ENCODE measurements at places on chromosomes 7 and 10.

DNA sequence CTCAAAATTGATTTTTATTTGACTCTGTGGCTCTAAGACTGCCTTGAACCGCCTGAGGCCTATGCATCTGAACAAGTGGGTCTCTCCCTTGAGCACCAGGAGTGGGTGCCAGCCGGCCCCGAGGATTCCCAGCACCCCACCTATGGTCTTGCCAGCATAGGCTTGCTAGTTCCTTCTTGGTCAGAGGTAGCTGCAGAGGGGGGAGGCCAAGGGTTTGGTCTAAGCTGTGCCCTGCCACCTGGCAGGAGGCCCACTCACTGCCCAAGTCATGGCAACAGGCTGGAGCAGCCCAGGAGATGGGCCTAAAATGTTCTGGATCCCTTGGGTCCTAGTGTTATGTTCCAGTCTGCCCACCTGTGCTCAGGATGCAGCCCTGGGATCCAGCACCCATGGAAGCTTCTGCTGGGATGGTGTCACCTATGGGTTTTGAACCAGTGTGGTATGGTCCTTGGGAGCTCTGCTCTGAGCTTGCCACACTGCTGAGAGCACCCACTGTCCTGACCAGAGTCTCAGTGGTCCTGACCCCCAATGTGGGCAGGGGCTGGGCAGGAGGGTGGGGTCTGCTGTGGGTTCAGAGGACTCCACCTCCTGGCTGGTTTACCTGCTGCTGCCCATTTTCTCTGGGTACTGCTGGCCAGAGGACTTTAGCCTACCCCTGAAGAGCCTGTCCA is 12.6 kb downstream of the YKT6 start:
- DNase-seq: no peak

- no peak for DNase-seq
Observed at GRCh38 chr10:18226336-18226735, 86.1 kb downstream of the CACNB2 start.

DNA sequence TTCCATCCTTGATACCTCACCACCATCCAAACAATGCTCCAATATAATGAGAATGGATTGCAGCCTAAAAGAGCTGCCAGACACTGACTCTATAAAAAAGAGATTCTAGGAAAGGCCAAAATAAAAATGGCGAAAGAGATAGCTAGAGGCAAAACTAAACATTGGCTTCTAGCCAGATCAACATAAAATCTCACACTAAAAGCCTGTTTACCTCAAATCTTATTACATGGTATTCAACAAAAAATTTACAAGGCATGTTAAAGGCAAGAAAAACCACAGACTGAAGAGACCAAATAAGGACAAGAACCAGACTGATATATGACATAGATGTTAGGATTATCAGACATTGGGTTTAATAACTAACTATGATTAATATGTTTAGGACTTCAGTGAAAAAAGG is 1127.0 kb downstream of the DNAJB9 start:
- no peak for DNase-seq

GRCh38 chr7:381211-382042 is 91.5 kb downstream of the FOXL3 start:
- peak; percentile 25 for DNase-seq

- peak; percentile 93 for DNase-seq
Observed at GRCh38 chr10:11611248-11612020, at the start of gene USP6NL. Gene USP6NL, minus strand, starts transcription at chr10:11611650. Its CDS starts 14,016 bp downstream, at chr10:11597634.

DNA sequence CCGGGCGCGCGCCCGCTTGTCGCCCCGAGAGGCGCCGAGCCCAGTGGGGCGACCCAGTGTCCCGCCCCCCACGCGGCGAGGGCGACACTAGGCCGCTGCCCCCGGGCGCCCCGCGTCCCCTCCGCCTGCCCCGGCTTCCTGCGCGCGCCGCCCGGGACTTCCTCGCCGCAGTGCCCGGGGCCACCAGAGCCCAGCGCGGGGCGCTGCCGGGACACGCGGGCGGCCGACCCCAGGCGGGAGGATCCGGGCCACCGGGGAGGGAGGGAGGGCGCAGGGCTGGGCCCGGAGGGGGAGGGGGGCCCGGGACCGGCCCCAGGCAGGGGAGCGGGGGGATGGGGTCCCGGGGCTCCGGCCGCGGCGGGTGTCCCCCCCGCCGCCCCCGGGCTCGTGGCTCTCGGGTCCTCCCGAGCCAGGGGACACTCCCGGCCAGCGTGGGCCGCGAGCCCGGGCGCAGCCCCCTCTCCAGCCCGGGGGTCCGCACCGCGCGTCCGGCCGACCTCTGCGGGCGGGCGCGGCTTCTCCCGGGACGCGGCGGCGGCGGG is 435 bp upstream of the PWWP2B start:
- DNase-seq: peak; percentile 82

- DNase-seq: peak; percentile 37
Observed at GRCh38 chr10:131180740-131181415, 130.6 kb downstream of the TCERG1L start.

GRCh38 chr7:14635955-14636354 is 266.6 kb downstream of the DGKB start:
- DNase-seq: no peak

- no peak for DNase-seq
Observed at GRCh38 chr10:106911096-106911495, 253.4 kb downstream of the SORCS1 start.

GRCh38 chr10:15670880-15671279 is 48.8 kb downstream of the ITGA8 start:
- no peak for DNase-seq

- no peak for DNase-seq
Observed at GRCh38 chr10:125795128-125795527, 19.5 kb upstream of the MMP21 start.

GRCh38 chr10:4538016-4538415 is 288.0 kb upstream of the AKR1E2 start:
- DNase-seq: no peak

DNA sequence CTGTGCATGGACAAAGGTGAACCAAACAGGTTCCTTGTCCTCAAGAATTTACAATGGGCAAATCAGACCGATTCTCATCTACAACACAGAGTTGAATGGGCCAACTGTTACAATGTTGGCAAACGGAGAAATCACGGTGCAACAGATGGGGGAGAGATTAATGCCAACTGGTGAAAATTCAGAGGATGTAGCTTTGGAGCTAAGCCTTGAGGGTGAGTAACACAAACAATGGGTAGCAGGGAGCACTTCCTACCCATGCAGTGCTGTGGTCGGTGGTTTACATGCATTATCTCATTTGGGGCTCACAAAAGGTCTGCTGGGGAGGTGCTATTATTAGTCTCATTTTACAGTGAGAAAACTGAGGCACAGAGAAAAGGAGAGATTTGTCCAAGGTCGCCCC is 902 bp upstream of the NFE2L3 start:
- no peak for DNase-seq

DNA sequence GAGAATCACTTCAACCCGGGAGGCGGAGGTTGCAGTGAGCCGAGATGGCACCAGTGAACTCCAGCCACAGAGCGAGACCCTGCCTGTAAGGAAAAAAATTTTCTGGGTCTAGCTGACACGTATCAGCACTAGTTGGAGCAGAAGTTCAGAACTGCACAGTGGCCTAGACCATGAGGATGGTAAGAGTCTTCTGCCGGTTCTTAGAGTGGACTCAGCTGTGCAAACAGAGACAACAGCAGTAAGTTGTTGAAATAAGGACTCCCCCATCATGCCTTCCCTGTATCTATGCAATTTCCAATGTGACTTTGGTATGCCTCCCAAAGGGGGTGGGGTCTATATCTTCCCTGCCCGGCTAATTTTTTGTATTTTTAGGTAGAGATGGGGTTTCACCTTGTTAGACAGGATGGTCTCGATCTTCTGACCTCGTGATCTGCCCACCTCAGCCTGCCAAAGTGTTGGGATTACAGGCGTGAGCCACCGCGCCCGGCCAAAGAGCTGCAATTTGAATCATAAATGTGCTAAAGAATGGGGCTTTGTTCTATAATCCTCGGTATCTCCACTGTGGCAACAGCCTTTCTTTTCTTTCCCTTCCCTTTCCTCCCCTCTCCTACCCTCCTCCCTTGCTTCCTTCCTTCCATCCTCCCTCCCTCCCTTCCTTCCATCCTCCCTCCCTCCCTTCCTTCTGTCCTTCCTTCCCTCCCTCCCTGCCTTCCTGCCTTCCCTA is 14.5 kb upstream of the RNF216 start:
- DNase-seq: no peak

GRCh38 chr10:112696592-112696991 is 249.6 kb downstream of the VTI1A start:
- no peak for DNase-seq

DNA sequence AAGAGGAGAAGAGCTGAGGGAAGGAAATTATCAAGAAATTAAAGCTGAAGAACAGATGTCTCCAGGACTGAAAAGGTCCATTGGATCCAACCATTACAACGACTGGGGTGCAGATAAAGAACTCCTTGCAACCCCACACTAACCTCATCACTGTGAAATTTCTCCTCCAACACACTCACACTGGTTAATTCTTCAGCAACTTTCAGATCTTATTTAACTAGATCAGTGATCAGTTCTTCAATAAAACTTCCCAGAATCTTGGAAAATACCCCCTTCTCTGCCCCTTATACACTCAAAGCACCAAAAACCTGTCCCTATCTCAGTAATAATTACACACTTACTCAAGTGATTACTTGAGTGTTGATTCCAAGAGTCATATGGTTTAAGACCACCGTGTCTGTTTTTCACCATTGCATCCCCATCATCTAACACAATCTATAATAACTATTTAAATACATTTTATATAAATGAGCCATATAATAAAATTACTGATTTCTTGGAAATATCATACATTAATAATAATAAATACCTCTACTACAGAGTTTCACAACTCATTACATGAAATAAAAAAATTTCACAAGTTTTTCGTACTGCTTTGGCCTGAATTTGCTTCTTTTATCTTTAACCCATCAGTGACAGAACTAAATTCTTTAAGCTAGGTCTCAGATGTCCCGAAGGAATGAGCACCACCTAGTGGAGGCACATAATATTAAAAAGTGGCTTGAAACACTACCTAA is 123.7 kb downstream of the MPP7 start:
- no peak for DNase-seq

- no peak for DNase-seq
Observed at GRCh38 chr7:18496341-18496700, 772 bp downstream of the HDAC9 start.

GRCh38 chr10:17586821-17587234 is 30.3 kb downstream of the HACD1 start:
- no peak for DNase-seq

GRCh38 chr7:37757563-37757962 is 74.0 kb downstream of the GPR141 start:
- DNase-seq: no peak

DNA sequence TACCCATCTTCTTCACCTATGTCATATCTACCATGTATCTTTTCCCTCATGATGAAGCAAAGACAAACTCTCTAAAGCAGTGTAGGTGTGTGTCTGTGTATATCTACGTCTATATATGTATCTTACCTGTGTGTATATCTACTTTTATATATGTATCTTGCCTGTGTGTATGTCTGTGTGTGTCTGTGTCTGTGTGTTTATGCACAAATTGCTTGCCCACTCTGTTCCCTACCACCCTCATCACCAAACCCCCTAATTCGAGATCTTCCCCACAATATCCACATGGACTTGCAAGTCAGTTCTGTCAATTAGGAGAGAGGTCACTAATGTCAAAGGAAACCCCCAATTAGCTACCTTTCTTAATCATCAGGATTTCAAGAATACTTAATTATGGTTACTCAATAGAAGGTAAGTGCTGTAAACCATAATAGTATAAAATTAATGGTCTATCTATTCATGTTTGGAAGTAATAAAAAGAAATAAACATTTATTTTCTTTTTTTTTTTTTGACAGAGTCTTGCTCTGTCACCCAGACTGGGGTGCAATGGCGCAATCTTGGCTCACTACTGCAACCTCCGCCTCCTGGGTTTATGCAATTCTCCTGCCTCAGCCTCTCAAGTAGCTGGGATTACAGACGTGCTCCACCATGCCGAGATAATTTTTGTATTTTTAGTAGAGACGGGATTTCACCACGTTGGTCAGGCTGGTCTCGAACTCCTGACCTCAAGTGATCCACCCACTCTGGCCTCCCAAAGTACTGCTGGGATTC is 43.6 kb downstream of the ANKRD61 start:
- no peak for DNase-seq

DNA sequence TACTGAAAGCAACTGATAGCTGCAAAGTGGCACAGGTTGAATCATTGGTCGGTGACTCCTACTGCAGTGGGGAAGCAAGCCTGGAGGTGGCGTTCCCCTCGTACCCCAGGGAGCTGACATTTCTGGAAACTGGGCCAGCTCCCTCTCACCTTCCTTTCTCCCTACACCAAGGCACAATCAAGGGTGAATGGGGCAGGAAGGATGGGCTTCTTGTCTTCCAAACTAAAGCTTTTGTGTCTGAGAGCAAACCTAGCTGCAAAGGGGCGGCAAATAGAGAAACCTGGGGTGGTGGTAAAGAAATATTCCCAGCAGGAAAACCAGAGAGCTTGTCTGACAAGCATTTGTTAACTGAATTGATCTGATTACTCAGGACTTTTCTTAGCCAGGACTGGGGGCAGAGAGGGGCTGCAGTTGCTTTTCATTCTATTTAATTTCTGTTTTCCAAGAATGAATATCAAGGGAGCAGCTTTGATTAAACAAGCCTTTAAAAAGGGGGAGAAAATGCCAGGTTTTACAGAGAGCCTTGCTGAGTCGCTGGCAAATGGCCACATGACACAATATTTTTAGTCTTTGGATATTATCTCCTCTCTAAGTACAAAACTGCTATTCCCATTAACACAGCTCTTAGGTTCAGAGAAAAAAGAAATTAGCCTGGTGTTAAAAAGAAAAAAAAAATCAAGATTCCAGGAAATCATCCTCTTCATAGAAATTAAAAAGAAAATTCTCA is 27.8 kb downstream of the CDHR3 start:
- peak; percentile 89 for DNase-seq

DNA sequence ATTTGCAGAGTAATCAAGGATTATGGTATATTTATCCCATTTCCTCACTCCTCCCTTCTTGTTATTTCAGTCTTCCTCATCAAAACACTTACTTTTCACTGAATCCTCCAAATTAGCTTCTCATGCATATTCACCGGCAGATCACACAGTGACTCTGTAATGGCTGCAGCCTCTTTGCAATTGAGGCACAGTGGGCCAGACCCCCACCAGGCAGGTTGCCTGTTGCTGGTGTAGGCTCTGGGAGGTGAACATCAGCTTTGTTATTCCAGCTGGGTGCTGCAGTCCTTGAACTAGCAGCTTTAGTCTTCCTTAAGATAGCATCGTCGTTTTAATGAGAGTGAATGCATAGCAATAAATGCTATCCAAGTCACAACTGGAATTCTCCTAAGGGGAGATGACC is 449.3 kb downstream of the CNTNAP2 start:
- DNase-seq: no peak

DNA sequence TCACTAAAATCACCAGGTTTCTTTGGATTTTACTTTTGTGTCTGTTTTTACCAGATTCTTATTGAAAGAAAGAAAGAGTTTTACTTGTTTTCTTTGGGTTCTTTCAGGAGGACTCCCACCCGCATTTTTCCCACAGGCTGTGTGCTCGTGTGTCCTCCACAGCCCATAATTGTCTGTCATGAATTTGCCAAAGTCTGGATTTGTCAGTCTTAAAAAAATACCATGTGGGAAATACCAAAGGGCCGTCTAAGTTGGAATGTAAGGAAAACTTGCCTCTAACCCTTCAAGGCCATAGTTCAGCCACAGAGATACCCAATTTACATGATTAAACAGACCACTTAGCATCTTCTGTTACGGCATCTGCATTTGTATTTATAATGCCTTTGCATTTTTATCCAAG is 41.3 kb upstream of the INHBA start:
- no peak for DNase-seq

GRCh38 chr10:35696392-35697287 is 54.5 kb upstream of the FZD8 start:
- DNase-seq: no peak
